ENCODE measurements at places on chromosomes 6 and 20.

DNA sequence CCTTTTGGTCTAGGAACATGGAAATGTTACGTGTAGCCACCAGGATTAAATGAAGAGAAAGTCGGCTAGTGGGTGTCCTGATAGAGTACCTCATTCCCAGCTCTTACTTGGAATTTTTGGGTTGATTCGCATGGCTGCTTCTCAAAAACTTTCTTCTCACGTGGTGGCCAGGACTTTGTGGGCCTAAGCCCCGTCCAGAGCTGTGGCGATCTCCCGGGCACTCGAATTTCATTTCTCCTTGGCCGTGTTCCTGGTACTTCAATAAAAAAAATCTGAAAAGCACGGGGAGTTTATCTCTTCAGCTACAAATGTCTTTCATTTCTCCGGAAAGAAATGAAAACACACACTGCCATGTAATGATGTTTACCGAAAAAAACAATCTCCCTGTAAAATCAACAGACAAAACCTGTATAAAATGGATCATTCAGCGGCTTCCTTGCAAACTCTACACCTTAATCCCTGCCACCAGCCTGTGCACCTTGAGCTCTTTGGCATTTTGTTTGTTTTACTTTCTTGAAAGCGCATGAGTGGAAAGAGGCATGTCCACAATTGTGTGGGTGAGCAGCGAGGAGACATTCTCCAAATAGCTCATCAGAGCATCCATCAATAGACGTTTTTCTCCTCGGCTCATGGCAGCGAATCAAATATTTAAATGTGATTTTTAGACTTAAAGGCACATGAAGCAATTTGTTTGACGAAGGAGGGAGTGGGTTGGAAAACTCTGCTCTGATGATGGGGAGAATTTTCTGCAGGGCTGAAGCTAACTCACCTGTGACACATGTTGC lies 173.1 kb downstream of the TFAP2C start:
- DNase-seq: peak; percentile 65

GRCh38 chr6:170045563-170045960 lies 245.3 kb downstream of the DLL1 start:
- no peak for DNase-seq

DNA sequence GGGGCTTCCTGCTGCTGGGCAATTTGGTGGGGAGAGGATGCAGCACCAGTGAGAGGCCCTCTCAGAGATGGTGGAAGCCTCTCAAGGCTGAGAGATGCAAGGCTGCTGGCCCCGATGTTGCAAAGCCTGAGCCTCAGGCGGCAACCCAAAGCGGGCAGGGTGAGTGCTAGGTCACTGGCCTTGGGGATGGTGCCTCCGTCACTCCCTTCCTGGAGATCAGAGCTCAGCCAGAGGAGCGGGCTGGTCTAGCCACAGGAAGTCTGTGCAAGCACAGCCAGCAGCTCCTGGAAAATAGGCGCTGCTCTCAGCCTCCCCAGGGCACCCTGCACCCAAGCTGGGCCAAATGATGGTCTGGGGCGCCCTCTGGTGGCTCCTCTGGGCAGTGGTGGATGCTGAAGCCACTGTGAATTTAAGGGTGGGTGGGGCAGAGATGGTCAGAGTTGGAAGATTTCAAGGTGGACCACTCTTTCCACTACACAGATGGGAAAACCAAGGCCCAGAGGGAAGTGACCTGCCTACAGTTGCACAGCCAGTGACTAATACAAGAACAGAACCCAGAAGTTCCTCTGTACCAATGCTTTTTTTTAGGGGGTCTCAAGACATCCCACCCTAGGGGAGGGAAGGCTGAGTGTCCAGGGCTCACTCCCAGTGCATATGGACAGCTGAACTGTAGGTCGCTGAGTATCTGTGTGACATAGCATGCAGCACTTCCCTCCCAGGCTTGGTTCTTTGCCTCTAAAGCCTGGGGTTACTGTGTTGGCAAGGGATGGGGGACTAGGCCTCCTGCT lies 20.8 kb downstream of the C20orf203 start:
- peak; percentile 74 for DNase-seq

DNA sequence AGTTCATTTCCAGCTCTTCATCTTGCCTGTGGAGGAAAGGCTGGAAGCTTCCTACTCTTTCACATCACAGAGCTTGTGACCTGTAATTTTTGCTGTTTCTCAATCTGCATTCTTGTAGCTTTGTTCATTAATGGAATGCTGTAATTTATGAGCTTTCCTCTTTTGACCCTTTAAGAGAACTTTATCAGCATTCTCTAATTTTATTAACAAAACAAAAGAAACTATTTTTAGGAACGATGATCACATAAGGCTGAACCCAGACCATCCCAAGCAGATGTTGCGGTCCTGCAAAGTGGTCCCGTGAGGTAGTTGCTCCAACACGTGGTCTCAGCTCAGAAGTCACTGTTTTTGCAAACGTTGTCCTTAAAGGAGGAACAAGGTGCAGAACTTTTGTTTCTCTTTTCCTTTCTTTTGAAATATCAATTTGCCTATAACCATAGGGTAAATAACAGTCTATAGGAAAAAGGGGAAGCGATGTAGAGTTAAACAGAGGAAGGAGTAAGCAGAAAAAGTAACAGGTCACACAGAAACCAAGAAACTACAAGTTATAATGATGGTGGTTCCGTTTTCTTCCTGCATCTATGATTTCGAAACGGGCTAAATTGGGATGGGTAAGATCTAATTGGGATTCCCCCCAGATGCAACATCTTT lies 121.3 kb upstream of the PHACTR1 start:
- DNase-seq: peak; percentile 82

DNA sequence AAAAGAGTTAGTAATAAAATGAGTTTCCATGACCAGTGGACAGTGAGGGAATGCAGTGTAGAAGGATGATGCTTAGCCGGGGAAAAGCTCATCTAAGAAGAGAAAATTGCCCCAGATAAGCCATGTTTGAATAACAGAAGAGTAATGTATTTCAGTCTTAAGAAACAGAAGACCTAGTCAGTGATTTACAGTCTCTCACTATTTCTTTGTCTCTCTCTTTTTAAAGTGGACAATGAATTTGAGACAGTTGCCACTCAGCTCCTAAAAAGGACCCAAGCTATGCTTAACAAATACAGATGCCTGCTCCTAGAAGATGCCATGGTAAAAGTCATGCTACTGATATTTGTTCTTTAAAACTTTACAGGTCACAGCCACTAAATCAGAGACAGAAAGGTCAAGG lies 19.4 kb upstream of the RPL7L1 start:
- DNase-seq: no peak

DNA sequence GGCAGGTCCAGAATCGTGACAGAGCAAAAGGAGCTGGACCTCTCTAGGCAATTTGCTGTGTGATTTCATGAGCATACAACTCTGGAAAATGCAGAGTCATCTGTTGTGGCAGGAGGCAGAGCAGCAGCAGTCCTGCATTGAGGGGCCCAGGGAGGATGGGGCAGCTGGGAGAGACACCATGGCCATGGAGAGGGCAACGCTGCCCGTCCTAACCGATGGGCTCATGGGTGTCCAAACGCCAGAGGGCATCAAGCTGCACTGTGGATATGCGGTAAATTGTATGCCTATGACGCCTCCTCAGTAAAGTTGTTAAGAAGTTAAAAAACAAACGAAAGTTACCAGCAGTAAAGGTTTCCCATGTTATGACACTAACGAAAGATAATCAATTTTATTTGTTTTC lies 42.2 kb upstream of the DACT2 start:
- DNase-seq: no peak

DNA sequence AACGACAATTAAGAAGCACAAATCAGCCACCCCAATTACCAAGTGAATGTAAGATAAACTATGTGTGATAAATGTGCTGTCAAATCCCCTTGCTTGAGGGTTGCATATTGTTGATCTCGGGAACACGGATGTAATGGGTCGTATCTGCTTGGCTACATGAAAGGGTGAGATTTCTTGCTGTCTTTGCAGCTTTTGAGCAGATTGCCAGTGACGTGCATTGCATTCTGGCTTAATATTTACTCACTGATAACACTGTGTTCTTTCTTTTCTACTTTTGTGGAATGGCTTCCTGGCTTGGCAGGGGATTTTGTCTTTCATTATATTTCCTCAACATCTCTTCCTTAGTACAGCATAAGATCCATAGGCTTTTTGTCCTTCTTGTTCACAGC lies 10.5 kb upstream of the FAM210B start:
- DNase-seq: no peak

GRCh38 chr6:100462706-100463629 lies 1.8 kb downstream of the SIM1 start:
- DNase-seq: no peak

GRCh38 chr20:14673164-14673563 lies 335.8 kb upstream of the FLRT3 start:
- no peak for DNase-seq

GRCh38 chr6:37241775-37242428 lies 15.7 kb upstream of the TBC1D22B start:
- no peak for DNase-seq

DNA sequence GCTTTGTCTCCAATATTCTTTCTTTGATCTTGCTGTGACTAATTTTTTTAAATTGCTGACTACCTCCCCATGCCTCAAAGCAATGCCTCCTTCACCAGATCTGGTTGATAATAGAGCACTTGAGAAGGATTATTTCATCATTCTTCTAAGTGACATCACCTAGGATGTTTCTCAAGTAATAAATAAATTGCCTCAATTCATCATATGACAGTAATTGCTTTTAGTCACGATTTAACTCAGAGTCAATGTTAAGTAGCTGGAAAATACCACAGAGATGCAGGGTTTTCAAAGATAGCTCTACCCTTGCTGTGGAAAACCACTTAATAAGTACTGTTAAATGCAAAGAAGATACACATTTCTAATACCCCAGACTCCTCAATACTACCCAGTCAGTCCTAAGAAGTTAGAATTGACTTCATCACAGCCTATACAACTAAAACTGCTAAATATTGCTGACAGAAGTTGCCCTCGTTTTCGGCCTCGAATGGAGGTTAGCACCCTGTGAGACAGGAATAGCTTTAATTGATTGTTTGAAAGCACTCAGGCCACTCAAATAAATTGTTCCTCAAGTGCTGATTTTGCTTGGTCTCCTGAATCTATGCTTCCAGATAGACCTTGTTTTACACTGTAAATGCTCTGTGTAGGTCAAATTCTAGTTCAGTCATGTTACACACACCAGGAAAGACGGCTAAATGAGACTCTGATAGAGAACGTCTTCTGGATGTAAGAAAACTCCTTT lies 640.6 kb upstream of the CHD6 start:
- DNase-seq: no peak

DNA sequence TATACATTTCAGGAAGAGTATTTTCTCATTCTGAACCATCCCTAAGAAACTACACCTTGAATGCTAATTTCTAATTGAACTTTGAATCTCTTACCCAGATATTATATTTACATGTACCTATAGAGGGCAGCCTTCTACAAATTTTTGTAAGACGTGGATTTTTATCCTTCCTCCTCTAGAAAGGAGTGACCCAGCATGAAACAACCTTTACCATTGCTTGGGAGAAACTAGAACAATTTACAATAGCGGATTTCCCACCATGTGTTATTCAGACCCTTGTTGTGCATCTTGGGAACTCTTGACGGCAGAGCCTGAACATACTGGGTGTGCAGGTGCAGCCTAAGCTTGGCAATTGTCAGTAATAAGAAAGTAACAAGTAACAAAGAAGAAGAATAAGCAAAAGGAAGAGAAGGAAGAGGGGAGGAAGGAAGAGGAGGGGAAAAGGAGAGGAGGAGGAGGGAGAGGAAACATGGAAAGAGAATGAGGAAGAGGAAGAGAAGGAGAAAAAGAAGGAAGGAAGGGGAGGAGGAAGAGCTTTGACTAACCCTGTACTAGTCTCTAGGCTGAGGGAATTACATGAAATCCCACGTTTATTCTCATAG lies 10.8 kb upstream of the TAAR1 start:
- DNase-seq: peak; percentile 43

- peak; percentile 11 for DNase-seq
These were observed 318.9 kb upstream of the JAG1 start for GRCh38 chr20:10992731-10993130.

Data from AG10803 (cell line).